ENCODE measurements at places on chromosomes 12 and 14. TPM values are rescaled to one million over a fixed set of nuclear protein-coding genes. Genes with fewer than 3 reads are reported as not detected.

GSKIP gene
- 15.0 TPM for total RNA-seq

OASL gene
- 55.3 TPM for total RNA-seq

SPIC gene
- total RNA-seq = not detected

CCDC177 gene
- total RNA-seq = not detected

CBLN3 gene
- total RNA-seq = 7.1 TPM

OR6C2 gene
- total RNA-seq = not detected

B4GALNT3 gene
- total RNA-seq = 0.37 TPM

DNA sequence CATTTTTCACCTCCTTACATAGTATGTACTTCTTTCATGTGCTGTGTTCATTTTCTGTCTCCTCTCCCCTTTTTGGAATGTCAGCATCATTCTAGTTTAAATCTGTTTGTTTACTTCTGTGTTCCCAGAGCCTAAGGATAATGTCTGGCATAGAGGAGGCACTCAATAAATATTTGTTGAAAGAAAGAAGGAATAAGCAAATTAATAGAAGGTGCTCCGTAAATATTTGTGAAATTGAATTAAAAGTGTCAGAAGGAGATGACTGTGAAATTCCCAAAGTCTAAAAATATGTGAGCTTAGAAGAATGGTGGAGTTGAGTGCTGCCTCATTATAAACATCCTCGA is 3.3 kb upstream of the CDKN1B start:
- no peak for DNase-seq
- H3K36me3 ChIP-seq = peaks cover 27% of the 10 kb centered on the region
- peak overlapping the region; percentile 77 for H3K4me3 ChIP-seq
- no peaks in the 10 kb centered on the region for H3K27me3 ChIP-seq

DNA sequence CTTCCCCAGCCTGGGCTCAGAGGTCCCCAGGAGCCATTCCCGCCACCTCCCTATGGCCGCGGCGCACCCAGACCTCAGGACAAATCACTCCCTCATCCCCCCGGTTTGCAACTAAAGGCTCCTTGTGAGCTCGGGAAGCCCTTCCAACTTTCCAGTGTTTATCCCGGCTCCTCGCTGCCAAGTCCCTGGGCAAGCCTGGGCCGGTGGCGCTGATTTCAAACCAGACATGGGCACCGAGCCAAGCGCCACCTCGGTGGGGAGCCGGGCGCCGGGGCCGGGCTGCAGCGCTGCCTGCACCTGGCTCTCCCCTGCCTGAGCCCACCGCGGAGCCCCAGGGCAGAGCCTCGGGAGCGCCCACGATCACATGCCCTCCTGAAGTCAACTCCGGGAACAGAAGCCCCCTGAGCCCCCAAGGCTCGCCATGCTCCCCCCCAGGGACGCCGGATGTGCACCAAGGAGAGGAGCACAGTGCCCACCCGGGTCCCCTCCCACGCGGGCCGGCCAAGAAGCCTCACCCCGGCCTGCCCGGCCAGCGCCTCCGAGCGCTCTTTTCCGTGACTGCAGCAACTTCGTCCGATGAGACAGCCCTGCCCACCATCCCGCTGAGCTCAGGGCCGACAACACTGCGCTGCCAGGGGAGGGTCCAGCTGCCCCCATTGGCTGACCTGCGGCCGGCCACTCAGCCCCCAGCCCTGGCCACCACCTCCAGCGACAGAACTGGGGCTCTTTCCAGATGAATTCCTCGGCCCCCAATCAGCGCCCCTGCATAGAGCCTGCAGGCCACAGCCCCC is 50.0 kb downstream of the NCOR2 start:
- no peaks in the 10 kb centered on the region for H3K4me1 ChIP-seq
- H3K27ac ChIP-seq = no peak overlapping the region
- no peaks in the 10 kb centered on the region for H3K27me3 ChIP-seq
- H3K4me3 ChIP-seq = no peak overlapping the region

GRCh38 chr14:66696326-66696725 is 188.4 kb downstream of the GPHN start:
- no peak for DNase-seq
- no peaks in the 10 kb centered on the region for H3K27me3 ChIP-seq
- no peak overlapping the region for H3K27ac ChIP-seq
- no peaks in the 10 kb centered on the region for H3K4me1 ChIP-seq

- no peak overlapping the region for H3K4me3 ChIP-seq
- no peaks in the 10 kb centered on the region for H3K36me3 ChIP-seq
- no peak overlapping the region for H3K27ac ChIP-seq
- peak; percentile 62 for DNase-seq
- H3K4me1 ChIP-seq = peaks cover 14% of the 10 kb centered on the region
Observed at GRCh38 chr12:47744005-47744651, 14.6 kb downstream of the RAPGEF3 start.

DNA sequence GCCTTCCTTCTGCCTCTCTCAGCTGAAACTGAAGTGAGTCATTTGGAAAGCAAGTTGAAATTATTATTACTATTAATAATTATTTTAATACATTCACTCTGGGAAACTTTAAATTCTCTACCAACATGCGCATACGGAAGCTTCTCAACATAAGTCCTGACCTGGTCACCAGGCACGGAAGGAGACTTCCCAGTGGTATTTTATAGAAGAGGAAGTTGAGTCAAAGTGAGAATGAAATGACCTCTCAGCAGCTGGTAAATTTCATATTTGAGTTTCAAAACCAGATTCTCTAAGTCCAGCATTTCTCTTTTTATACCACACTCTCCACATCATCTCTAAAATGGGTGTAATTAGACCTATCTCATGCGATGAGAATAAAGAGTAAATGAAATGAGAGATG is 747.4 kb downstream of the VRK1 start:
- H3K27me3 ChIP-seq = no peaks in the 10 kb centered on the region
- peaks cover 26% of the 10 kb centered on the region for H3K4me1 ChIP-seq
- H3K27ac ChIP-seq = peak overlapping the region; percentile 56
- no peak overlapping the region for H3K4me3 ChIP-seq

GRCh38 chr14:105498430-105499255 is 7.6 kb downstream of the TEDC1 start:
- no peaks in the 10 kb centered on the region for H3K4me1 ChIP-seq
- H3K27ac ChIP-seq = no peak overlapping the region
- H3K36me3 ChIP-seq = no peaks in the 10 kb centered on the region
- no peaks in the 10 kb centered on the region for H3K27me3 ChIP-seq
- H3K4me3 ChIP-seq = no peak overlapping the region

DNA sequence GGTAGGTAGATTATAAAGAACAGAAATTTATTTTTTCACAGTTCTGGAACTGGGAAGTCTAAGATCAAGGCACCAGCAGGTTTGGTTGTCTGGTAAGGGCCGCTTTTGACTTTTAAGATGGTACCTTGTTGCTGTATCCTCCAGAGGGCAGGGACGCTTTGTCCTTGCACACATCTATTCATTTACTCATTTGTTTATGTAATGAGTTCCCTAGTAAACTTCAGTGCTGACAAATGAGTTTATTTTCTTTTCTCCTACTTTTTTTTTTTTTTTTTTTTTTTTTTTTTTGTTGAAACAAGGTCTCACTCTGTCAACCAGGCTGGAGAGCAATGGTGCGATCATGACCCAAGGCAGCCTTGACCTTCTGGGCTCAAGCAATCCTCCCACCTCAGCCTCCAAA is 195.7 kb downstream of the FBXL14 start:
- peaks cover 3% of the 10 kb centered on the region for H3K36me3 ChIP-seq
- no peak overlapping the region for H3K27ac ChIP-seq
- no peak overlapping the region for H3K4me3 ChIP-seq
- H3K4me1 ChIP-seq = no peaks in the 10 kb centered on the region

GRCh38 chr12:54028314-54029201 is at the start of gene HOXC6:
Gene HOXC6, plus strand, starts transcription at chr12:54028440. Its CDS starts 82 bp downstream, at chr12:54028522.
- H3K4me3 ChIP-seq = no peak within 1 kb of the TSS
- H3K27me3 ChIP-seq = peaks cover 93% of the 10 kb centered on the region
- H3K36me3 ChIP-seq = no peaks in the 10 kb centered on the region
- DNase-seq = no peak
- peaks cover 15% of the 10 kb centered on the region for H3K4me1 ChIP-seq
- no peak within 1 kb of the TSS for H3K27ac ChIP-seq

DNA sequence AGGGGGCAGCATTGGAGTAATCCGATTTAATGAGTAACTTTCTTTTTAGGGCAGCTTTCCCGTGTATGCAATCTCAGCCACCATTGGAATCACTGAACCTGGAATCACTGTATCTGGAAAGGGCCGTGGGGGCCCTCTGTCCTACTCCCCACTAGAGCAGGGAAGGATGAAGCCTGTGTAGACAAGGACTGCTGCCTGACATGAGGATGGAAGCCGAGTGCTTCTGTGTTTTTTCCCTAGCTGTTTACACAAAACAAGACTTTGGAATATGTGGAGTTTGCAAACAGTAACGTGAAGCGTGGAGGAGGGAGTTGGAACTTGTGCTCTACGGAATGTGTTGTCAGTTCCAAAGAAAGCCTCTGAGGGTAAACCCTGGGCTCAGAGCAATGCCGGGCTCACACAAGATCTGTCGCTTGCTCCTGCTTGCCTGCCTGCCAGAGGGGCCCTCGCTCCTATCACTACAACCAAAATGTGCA is 32.4 kb upstream of the HDAC7 start:
- no peaks in the 10 kb centered on the region for H3K27me3 ChIP-seq
- peaks cover 37% of the 10 kb centered on the region for H3K36me3 ChIP-seq
- H3K4me3 ChIP-seq = no peak overlapping the region
- DNase-seq = no peak

- H3K36me3 ChIP-seq = peaks cover 55% of the 10 kb centered on the region
- DNase-seq = no peak
- H3K27ac ChIP-seq = no peak overlapping the region
- peaks cover 16% of the 10 kb centered on the region for H3K4me1 ChIP-seq
Observed at GRCh38 chr12:108801736-108802100, 55.7 kb downstream of the SSH1 start.

DNA sequence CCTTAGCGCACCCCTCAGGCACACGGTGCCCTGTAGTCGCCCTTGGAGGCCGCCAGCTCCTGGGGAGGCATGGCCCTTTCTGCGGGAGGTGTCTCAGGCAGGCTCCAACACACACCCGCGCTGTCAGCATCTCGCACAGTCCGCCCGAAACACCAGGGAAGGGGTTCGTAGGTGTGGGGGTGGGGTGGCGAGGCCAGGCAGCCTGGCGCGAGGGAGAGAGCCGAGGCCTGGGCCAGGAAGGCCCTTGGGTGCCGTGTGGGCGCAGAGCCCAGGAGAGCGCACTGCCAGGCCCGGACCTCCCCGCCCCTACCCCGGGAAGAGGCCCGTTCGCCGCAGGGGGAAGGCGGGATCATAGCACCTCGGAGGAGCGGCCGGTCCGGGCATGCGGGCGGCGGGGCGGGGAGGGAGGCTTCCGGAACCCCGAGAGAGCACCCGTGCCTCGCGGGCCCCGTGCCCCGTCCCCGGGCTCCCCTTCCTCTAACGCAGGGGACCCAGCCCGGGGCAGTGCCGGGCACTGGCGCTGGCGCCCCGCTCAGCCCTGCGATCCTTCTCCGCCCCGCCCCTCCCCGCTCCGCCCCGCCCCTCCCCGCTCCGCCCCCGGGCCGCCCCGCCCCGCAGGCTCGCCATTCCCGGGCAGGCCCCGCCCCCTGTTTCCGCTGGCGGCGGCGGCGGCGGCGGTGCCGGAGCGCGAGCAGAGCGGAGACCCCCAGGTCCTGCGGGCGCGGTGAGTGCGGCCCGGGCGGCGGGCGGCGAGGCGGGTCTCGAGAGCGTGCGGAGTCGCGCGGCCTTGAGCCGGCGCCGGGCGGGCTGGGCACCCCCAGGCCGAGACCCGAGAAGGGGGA is at the start of gene TSPAN9:
TSPAN9 (plus strand) TSS at position 650 of the 842 bp plus-strand sequence. CDS start 123,815 bp downstream, outside the sequence.
- DNase-seq = peak; percentile 58
- H3K27ac ChIP-seq = no peak within 1 kb of the TSS

DNA sequence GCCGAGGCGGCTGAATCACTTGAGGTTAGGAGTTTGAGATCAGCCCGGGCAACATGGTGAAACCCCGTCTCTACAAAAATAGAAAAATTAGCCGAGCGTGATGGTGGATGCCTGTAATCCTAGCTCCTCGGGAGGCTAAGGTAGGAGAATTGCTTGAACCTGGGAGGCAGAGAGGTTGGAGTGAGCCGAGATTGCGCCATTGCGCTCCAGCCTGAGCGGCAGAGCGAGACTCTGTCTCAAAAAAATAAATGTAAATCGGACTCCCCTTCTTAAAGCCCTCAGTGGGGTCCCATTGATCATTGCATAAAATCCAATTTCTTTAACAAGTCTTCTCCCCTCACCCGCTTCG is 908 bp downstream of the TDP1 start:
- H3K27ac ChIP-seq = peak overlapping the region; percentile 98
- DNase-seq = no peak
- H3K36me3 ChIP-seq = peaks cover 41% of the 10 kb centered on the region
- no peaks in the 10 kb centered on the region for H3K27me3 ChIP-seq

DNA sequence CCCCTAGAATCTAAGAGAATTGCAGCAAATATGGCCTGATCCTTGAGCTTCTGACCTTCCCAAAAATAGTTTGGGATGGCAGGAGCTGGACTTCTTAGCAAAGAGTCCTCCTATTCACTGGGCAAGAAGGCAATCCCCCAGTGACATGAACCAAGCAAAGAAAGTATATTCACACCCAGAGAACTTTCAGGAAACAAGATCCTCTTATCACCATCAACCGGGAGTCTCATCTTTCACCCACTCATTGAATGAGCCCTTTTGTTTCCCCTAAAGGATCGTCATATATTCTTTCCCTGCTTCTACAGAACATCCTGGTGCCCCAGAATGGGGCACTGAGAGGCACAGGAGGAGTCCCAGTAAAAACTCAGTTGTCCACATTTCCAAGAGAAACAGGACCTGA is 19.7 kb downstream of the SPTB start:
- no peak overlapping the region for H3K27ac ChIP-seq
- no peaks in the 10 kb centered on the region for H3K4me1 ChIP-seq
- H3K27me3 ChIP-seq = peaks cover 48% of the 10 kb centered on the region
- no peak for DNase-seq

DNA sequence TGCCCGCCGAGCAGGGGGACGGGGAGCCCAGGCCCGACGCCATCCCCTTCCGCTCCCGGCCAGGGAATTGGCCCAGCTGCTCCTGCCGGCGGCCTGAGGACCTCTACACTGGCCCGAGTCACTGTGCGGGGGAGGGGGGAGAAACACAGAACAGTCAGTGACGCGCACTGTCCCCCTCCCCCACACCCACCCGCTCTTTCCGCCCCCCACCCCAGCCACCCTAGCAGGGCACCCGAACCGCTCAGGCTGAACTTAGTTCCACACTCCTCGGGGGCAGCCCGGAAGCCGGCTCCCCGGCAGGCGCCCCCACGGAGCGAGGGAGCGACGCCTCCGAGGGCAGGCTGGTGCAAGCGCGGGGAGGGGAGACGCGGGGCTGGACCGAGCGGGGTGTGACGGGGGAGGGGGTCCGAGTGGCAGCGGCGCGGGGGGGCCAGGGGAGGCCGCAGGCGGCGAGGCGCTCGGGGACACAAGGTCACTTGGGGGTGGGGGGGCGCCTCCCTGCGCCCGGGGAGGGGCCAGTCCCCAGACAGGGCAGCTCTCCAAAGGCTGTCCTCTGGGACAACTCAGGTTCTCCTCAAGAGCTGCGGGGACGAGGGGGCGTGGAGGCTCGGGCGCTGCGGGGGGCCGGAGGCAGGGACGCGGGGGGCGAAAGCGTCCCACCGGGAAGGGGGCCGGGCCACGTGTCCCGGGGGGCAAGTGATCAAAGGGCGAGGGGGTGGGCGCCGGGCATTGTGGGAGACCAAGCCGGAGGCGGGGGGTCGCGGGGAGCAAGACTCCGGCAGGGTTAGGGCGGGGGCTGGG is 648 bp downstream of the CHD4 start:
- peak overlapping the region; percentile 86 for H3K27ac ChIP-seq
- peaks cover 52% of the 10 kb centered on the region for H3K4me1 ChIP-seq
- no peak overlapping the region for H3K4me3 ChIP-seq
- DNase-seq = peak; percentile 72
- H3K36me3 ChIP-seq = peaks cover 36% of the 10 kb centered on the region
- H3K27me3 ChIP-seq = no peaks in the 10 kb centered on the region

GRCh38 chr12:26017484-26018211 is 59.2 kb downstream of the RASSF8 start:
- no peak overlapping the region for H3K4me3 ChIP-seq
- no peak overlapping the region for H3K27ac ChIP-seq
- H3K36me3 ChIP-seq = no peaks in the 10 kb centered on the region
- H3K4me1 ChIP-seq = no peaks in the 10 kb centered on the region
- H3K27me3 ChIP-seq = peaks cover 35% of the 10 kb centered on the region

Data from activated CD8-positive, alpha-beta memory T cell treated with anti-CD3 and anti-CD28 coated beads, Interleukin-2, amount 10 ng/mL, durations not matched to agents 7 days and 5 days (primary cell).